ENCODE measurements at places on chromosomes 3 and 15. TPM values are rescaled to one million over a fixed set of nuclear protein-coding genes. Genes with fewer than 3 reads are reported as not detected.
A peak's percentile ranks its signal among the peaks of the same experiment; 100 is the strongest.

Gene PRR20G
- not detected for total RNA-seq

Gene SLC27A2
- total RNA-seq: not detected

Gene ADCY5
- 154 TPM for total RNA-seq

Gene INTS14
- 15.0 TPM for total RNA-seq

Gene LYZL4
- total RNA-seq: not detected

Gene SPSB4
- total RNA-seq: 2.5 TPM

Gene ETFA
- total RNA-seq: 477 TPM

Gene UQCC5
- total RNA-seq: 64.5 TPM

GRCh38 chr3:144235489-144235888, 263.9 kb downstream of the DIPK2A start:
- H3K36me3 ChIP-seq: no peaks in the 10 kb centered on the region
- no peak overlapping the region for H3K4me3 ChIP-seq
- DNase-seq: no peak
- no peak overlapping the region for H3K27ac ChIP-seq
- no peaks in the 10 kb centered on the region for H3K27me3 ChIP-seq
- no peaks in the 10 kb centered on the region for H3K4me1 ChIP-seq

DNA sequence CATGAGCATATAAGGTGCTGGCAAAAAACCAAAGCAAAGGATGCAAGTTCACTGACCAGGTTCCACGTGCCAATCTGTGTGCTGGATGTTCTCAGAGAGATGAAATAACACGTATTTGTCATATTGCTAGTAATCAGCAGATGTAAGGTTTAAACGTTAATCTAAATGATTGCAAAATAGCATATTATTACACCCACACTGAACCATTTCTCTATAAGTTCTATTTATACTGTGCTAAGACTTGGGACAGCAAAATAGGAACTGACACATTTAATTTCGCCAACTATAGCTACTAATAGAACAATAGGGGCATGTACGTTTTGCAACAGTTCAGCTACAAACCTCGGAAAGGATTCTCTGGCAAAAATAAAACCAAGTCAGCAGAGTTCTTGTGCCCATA, 350.3 kb upstream of the ZNF385D start:
- no peak for DNase-seq
- H3K4me3 ChIP-seq: no peak overlapping the region
- no peaks in the 10 kb centered on the region for H3K36me3 ChIP-seq
- no peak overlapping the region for H3K27ac ChIP-seq

- no peak for DNase-seq
- peaks cover 34% of the 10 kb centered on the region for H3K4me1 ChIP-seq
- H3K27ac ChIP-seq: no peak overlapping the region
Observed at GRCh38 chr3:69815970-69816369, 76.7 kb downstream of the MITF start.

GRCh38 chr3:142530296-142530695, 48.2 kb downstream of the ATR start:
- H3K27ac ChIP-seq: no peak overlapping the region
- H3K4me1 ChIP-seq: no peaks in the 10 kb centered on the region
- H3K4me3 ChIP-seq: no peak overlapping the region
- no peaks in the 10 kb centered on the region for H3K27me3 ChIP-seq
- no peaks in the 10 kb centered on the region for H3K36me3 ChIP-seq

- peaks cover 29% of the 10 kb centered on the region for H3K4me1 ChIP-seq
- H3K27ac ChIP-seq: no peak overlapping the region
- no peaks in the 10 kb centered on the region for H3K27me3 ChIP-seq
- H3K36me3 ChIP-seq: no peaks in the 10 kb centered on the region
- DNase-seq: no peak
- no peak overlapping the region for H3K4me3 ChIP-seq
Observed at GRCh38 chr15:75027551-75027950, 4.2 kb downstream of the PPCDC start.

GRCh38 chr15:67174864-67175573, 79.4 kb downstream of the AAGAB start:
- H3K4me3 ChIP-seq: no peak overlapping the region
- H3K4me1 ChIP-seq: peaks cover 48% of the 10 kb centered on the region
- H3K27me3 ChIP-seq: no peaks in the 10 kb centered on the region

GRCh38 chr3:75295013-75295412, 369.1 kb upstream of the FRG2C start:
- no peak for DNase-seq
- no peak overlapping the region for H3K4me3 ChIP-seq
- H3K27ac ChIP-seq: no peak overlapping the region

GRCh38 chr3:30890907-30891306, 3.6 kb downstream of the GADL1 start:
- H3K27me3 ChIP-seq: peaks cover 16% of the 10 kb centered on the region
- H3K36me3 ChIP-seq: no peaks in the 10 kb centered on the region
- H3K27ac ChIP-seq: no peak overlapping the region

DNA sequence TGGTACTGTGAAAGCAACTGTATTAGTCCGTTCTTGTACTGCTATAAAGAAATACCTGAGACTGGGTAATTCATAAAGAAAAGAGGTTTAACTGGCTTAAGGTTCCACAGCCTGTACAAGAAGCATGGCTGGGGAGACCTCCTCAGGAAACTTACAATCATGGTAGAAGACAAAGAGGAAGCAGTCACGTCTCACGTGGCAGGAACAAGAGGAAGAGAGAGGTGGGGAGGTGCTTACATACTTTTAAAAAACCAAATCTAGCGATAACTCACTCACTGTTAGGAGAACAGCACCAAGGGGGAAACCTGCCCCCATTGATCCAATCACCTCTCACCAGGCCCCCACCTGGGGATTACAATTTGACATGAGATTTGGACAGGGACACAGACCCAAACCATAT, 48.9 kb downstream of the IQGAP1 start:
- H3K4me1 ChIP-seq: no peaks in the 10 kb centered on the region
- H3K4me3 ChIP-seq: no peak overlapping the region
- no peaks in the 10 kb centered on the region for H3K27me3 ChIP-seq
- DNase-seq: no peak

GRCh38 chr3:193483988-193484539, 70.6 kb downstream of the ATP13A4 start:
- no peaks in the 10 kb centered on the region for H3K4me1 ChIP-seq
- no peaks in the 10 kb centered on the region for H3K27me3 ChIP-seq
- H3K36me3 ChIP-seq: no peaks in the 10 kb centered on the region
- no peak overlapping the region for H3K4me3 ChIP-seq

DNA sequence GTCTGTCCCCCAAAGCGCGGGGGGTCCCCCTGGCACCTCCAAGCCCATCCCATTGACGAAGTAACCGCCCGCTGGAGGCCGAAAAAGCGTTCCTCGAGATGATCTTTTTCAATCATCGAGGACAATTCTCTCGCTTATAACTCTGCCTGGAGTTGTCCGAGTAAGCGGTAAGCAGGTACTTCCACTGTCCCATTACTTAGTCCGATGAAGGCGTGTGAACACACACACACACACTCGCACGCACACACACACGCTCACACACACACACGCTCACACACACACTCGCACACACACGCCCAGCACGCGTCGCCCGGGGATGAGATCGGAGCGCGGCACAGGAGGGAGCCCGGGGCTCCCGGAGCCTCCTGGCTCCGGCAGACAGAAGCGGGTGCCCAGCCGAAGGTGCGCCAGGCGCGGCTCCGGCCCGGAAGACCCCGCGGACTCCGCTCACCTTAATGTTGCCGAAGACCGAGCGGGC, 430 bp downstream of the SLCO2A1 start:
- peaks cover 27% of the 10 kb centered on the region for H3K4me1 ChIP-seq
- peak overlapping the region; percentile 29 for H3K27ac ChIP-seq
- no peaks in the 10 kb centered on the region for H3K36me3 ChIP-seq
- H3K27me3 ChIP-seq: peaks cover 11% of the 10 kb centered on the region
- H3K4me3 ChIP-seq: peak overlapping the region; percentile 71
- peak; percentile 20 for DNase-seq

DNA sequence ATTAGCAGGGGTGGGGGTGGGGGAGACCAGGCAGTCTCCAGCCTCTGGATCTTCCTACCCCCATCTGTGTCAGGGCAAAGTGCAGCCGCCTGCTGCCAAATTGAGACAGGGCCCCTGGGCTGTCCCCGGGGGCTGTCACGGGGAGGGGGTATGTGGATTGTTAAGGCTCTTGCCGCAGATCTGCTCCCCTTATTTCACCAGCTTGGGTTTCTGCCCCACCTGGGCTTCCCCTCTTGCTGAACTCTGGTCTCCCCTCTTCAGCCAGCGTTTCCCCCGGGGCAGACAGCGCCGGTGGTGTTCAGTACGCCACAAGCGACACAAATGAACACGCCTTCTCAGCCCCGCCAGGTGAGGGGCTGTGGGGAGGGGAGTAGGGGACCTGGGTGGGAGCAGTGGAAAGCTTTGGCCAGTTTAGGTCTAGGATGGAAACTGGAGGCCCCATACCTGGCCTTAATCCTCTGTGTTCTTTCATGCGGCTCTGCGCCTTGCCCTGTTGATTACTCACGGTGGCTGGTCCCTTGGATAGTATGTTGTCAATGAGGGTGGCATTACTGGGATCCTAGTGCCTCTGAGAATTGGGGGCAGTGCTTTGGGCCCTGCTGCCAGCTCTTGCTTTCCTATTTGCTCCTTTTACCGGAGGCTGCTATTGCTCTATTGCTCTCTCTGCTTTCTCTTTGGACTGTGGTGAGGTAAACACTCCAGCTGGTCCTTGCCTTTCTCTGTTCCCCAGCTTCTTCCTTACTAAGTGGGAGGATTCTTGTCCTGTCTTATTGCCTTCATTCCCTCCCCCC, 1.7 kb downstream of the EIF4G1 start:
- H3K36me3 ChIP-seq: peaks cover 28% of the 10 kb centered on the region
- peak overlapping the region; percentile 78 for H3K4me3 ChIP-seq

DNA sequence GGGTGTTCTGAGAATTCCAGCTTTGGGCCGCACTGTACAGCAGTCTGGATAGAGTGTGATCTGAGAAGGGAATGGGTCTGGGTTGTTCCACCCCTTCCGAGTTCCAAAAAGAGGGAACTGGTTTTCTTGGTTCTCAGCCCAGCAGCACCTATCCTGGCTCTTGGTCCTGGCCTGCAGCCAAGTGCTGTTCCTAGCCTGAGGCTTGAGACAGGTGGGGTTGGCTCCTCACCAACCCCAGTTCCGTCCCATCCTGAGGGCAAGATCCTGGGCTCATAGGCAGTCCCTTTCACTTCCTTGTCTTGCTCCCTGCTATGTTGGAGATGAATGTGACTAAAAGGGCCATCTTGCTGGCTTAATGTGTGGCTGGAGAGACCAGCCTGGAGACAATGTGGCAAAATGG, 15.2 kb downstream of the IVD start:
- H3K4me1 ChIP-seq: peaks cover 24% of the 10 kb centered on the region
- DNase-seq: no peak
- no peaks in the 10 kb centered on the region for H3K36me3 ChIP-seq

- peaks cover 33% of the 10 kb centered on the region for H3K4me1 ChIP-seq
- no peaks in the 10 kb centered on the region for H3K27me3 ChIP-seq
- DNase-seq: no peak
- H3K4me3 ChIP-seq: no peak overlapping the region
- H3K36me3 ChIP-seq: no peaks in the 10 kb centered on the region
Observed at GRCh38 chr15:60918234-60918959, 310.7 kb downstream of the RORA start.

DNA sequence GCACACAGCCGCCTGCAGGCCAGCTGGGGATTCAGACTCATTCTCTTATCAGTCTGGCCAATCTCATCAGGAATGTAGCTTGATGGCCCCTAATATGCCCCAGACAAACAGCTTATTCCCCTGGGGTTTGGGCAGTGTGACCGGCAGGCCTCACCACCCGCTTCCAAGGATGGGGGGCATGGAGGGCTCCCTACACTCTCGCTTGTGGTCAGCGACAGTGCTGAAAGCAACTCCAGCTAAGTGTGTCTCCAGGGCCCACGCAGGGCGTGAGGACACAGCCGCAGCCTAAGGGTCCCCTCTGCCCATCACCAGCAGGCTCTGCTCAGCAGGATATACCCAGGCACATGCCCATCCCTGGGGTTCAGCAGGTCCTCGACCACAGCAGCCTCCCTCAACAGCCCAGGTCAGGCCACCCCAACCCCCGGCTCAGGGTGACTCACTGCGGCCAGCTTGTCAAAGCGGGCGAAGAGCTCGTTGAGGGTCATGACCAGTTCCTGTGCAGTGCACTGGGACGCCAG, 116.7 kb downstream of the ADCY5 start:
- no peak for DNase-seq
- no peak overlapping the region for H3K4me3 ChIP-seq
- no peaks in the 10 kb centered on the region for H3K27me3 ChIP-seq
- peak overlapping the region; percentile 74 for H3K27ac ChIP-seq
- peaks cover 85% of the 10 kb centered on the region for H3K4me1 ChIP-seq
- H3K36me3 ChIP-seq: no peaks in the 10 kb centered on the region
